ENCODE measurements at places on chromosomes 2 and 18. TPM values are rescaled to one million over a fixed set of nuclear protein-coding genes. Genes with fewer than 3 reads are reported as not detected.

BCL11A gene
- total RNA-seq = 3.1 TPM

PKDCC gene
- total RNA-seq = 1.9 TPM

CABLES1 gene
- 18.6 TPM for total RNA-seq

CDK15 gene
- total RNA-seq = 2.4 TPM

ATG4B gene
- total RNA-seq = 88.6 TPM

MYOM1 gene
- total RNA-seq = 0.07 TPM

DNA sequence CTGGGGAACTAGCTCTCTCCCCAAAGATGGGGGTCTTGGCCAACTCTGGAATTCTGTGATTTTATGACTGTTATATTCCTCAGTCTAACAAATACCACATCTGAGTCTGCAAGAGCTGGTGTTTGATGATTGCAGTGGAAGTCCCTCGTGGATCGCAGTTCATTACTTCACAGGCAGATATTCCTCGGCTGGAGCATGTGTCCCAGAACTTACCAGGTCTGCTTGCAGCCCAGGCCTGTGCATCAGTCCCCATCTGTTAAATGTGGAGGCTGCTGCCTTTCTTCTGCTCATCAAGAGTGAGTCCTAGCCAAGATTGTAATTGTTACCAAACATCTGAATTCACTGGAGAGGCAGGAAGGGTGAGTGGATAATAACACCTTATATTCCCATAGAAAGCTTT, 55.5 kb downstream of the PRKCE start:
- no peak for DNase-seq

GRCh38 chr18:73717570-73717969, 430.1 kb downstream of the FBXO15 start:
- peak; percentile 79 for DNase-seq

DNA sequence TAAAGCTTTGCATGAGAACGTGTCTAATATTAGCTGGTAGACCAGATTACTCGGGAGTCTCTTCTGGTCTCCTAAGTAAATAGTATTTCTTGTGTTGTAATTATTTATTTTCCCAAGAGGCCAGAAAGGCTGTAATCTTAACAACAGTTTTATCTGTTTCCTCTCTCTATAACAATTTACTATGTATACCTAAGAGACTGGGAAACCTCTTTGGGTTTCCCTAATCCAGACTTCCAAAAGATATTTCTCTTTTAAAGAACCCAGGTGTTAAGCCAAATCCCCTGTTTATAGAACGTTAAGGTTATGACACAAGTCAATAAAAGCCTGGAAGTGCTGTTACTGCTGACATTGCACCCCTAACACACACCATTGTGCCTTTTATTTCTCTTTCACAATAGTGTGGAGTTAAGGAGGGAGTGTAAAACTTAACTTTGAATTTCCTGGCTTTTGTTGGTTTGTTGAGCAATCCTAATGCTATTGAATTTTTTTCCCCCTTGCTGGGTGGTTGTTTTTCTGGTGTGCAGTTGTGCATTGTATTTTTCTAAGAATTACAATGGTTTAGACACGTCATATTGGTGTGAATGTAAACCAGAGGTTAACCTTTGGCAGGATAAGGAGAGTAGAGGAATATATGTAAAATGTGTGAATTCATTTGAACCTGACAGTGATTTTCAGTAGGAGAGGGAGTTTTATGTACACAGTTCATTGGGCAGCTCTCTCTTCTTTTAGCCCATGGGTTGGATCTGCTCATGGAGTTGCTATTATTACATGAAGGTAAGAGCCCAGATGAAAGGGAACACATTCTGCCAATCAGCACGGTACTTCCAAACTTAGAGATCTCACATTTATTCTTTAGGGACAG, 192.8 kb downstream of the MTX2 start:
- DNase-seq = no peak

GRCh38 chr18:71001597-71001996, 712.8 kb downstream of the SOCS6 start:
- peak; percentile 24 for DNase-seq

GRCh38 chr2:197209742-197210408, 100.7 kb downstream of the ANKRD44 start:
- no peak for DNase-seq

- no peak for DNase-seq
These were observed 1263.4 kb downstream of the DSC3 start for GRCh38 chr18:29779096-29779495.

- no peak for DNase-seq
These were observed 13.5 kb upstream of the PRSS56 start for GRCh38 chr2:232506709-232507108.

GRCh38 chr18:32380559-32380958, 90.1 kb downstream of the GAREM1 start:
- DNase-seq = no peak

DNA sequence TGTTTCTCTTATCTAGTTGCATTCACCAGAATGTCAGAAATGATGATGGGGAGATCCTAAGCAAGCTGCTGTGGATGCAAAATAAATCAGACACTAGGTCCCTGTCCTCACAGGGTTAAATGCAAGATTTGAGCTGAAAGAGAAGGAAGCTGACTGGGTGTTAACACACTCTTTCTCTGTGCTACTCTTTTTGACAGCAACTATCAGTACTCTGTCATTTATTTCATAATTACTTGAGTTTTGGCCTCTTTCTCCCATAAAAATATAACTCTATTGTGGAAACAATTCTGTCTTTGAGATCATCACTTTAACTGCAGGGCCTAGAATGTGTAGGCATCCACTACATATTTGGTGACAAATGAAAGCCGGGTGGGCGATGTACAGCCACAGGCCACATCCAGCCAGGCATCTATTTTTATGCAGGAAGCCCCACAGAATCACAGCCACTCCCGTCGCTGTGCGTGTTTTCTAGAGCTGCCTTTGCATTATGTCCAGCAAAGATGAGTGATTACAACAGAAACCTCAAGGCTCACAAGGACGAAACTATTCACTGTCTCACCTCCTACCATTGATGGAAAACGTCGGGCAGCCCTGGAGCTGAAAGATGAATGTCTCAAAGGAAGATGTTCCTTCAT, 849.0 kb downstream of the RNF144A start:
- no peak for DNase-seq

GRCh38 chr2:75523313-75524275, 37.1 kb downstream of the EVA1A start:
- DNase-seq = peak; percentile 98

DNA sequence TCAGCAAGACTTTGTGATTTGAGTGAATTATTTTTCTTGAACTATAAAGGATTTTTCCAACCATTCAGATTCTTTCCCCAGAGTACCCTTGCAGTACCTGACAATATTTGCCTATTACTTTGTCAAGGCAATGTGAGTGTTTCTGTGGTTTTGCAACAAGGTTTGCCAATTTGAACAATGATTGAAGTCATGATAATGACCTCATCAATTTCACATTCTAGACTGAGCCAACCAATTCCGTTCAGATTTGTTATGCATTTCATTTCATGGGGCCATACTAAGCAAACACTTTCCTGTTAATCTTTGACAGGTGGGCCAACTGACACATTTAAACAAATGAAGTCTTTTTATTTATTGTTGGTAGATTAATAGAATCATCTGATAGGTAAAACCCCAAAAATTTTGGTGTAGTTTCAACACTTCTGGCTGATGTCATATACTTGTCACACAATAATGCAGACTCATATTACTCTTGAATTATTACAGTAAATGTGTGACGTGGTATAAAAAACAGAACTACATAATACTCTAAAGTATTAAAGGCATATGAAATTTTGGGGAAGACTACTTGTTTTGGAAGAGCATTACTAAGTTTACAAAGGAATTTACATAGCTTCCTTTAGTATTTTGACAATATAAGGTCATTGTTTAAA, 526.4 kb downstream of the DPP10 start:
- DNase-seq = no peak

DNA sequence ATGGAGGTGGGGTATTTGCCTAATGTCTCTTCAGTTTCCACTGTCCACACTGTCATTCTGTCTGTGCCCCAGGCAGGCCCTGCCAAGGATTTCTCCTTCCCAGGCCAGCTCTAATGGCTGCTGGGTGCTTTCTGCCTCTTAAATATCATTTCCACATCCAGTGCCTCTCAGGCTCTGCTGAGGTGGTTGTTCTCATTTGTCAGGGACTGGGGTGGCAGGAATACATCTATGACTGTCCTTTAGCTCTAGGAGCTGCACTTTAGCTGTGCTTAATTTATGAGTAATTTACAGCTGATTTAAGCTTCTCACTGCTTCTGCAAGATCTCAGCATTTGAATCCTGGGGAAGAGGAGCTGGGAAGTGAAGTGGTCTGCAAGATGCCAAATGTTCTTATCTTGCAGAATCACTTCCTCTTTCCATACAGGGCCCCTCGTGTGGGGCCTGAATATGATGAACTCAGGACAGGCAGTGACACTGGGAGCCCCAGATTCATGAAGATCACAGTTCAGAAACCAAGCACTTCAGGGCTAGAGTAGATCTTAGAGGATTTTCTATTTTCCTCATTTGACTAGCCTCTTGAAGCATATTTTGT, 150.2 kb downstream of the FSHR start:
- DNase-seq = no peak

DNA sequence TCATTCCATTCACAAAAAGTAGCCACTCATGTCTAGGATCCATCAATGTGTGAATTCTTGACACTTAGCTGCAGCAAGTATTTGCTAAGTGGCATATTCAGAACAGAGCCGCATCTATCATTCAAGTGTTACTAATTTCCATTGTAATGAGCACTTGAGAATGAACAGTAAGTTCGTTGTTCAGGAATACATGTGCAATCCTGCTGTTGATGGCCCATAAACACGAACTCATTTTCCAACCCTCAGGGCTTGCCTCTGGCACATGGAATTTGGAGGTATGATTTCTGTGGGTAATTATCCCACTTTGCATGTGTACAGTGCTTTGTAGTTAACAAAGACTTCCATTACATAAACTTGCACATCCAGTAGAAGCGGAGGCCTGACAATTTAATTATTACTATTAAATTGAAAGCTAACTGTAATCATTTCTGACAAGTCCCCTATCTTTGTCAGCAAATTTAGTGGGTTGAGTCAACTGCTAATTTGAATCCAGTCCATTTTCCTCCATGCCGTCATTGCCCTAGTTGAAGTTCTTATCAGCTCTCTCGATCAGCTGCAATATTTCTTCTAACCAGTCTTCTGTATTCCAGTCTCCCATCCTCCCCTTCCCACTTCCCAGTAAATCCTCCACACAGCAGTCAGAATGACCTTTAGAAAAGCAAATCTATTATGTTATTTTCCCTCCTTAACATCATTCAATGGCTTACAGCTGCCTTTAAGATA, 116.0 kb upstream of the AQP4 start:
- no peak for DNase-seq

- DNase-seq = no peak
These were observed 377.5 kb downstream of the ZNF521 start for GRCh38 chr18:24974431-24974830.
